ENCODE measurements at places on chromosomes 11 and 22.
A peak's percentile ranks its signal among the peaks of the same experiment; 100 is the strongest.

- no peak for DNase-seq
These were observed 6.4 kb upstream of the PKNOX2 start for GRCh38 chr11:125157953-125158680.

DNA sequence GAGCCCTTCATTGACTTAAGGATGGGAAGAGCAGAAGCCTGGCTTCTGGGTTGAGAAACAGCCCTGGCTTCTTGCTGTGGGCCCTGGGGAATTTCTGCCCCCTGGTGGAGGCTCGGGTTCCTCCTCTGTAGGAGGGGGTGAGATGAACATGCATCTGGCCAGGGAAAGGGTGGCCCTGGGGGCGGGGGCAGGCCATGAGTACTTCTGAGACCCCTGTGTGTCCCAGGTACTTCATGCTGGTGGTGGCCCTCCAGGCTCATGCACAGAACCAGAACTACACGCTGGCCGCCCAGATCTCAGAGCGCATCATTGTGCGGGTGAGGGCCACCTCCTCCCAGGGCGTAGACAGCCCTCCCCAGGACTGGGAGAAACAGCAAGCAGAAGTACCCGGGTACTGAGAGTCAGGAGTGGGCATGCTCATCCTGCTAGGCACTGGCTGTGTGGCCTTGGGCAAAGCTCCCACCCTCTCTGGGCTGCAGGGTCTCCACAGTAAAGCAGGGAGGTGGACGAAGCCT, 15.8 kb downstream of the TMEM258 start:
- DNase-seq, result peak; percentile 24

DNA sequence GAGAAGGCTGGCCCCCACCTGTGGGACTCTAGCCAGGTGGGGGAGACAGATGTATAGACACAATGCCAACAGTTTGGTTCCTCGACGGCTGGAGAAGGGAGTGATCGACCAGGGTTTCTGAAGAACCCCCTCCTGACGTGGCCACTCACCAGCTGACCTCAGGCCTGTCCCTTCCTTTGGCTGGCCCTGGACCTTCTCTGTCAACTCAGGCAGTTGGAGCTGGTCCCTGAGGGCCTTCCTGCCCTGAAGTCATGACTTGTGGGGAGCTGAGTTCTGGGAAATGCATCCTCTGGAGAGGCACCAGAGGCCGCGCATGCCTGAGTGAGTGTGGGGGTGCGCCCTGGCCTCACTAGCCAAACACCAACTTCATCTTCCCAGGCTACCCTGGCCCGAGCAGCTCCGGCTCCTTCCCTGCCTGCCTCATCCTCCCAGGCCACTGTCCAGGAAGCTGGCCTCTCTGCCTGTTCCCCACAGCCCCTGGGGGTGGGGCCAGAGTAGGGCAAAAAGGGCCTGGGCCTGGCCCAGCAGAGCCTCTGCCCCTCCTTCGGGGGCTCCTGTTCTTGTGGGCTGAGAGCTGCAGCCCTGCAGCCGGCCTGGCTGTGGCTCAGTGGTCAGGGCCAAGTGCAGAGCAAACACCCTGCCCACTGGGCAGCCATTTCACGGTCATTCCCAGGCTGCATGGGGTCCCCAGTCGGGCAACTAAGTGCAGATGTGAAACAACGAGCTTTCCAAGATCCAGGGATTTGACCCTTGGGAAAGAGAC, 23.6 kb downstream of the TXN2 start:
- DNase-seq, result no peak

DNA sequence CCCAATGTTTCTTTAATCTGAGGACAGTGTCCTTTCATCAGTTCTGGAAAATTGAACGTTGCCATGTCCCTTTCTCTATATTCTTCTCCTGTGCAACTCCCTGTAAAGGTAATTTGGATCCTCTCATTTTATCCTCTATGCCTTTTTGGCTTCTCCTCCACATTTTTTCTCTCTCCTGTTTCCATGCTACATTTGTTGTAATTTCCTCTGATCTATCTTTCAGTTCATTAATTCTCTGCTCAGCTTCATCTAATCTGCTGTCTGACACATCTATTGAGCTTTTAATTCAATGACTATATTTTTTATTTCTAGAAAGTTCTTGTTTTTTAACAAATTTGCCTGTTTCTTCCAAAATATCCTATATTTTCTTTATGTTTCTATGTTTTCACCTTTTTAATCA, 59.3 kb downstream of the RPUSD4 start:
- DNase-seq, result no peak

DNA sequence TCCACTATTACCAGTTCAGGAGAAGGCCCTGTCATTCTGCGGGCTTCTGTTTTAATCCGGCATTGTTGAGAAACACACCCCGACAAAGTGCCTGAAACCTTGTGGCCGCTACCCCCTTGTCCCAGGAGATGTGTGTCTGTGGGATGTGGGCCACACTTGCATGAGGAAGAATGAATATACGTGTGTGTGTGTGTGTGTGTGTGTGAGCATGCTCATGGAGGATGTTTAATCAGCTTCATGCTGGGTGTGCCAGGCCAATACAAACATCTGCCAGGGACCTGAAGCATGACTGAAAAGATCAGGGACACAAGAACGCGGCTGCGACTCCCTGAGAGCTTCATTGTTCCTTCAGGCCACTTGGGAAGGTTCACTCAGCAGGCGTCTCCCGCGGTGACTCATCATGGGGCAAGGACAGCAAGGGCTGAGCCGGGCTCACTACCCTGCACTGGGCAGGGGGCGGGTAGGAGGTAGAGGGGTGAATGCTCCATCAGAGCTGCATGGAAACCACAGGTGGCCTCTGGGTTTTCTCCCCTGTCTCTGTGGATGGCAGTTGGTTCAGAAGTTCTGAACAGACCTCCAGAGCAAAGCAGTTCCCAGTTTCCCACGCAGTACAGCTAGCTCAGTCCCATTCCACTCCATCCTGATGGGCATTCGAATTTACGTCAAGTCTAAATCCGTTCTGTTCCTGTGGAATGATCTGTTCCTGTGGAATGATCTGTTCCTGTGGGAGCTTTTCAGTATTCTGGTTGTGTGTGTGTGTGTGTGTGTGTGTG, 7.0 kb upstream of the MALAT1 start:
- no peak for DNase-seq

DNA sequence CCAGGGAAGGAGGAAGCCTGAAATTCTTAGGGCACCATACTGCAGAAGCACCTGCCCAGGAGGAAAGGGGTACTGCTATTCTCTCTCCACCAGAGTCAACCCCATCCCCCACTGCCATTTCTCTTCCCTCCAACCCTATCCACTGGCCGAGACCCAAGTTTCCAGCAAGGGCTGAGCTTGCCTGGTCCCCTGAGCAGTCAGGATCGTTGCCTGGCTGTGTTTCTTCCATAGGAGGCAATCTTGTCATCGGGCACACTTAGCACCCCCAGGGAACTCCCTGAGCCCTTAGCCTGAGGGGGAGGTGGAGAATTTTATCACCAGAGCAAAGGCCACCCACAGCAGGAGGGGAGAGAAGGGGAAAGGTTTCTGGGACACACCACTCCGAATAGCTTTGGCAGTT, 115.8 kb upstream of the NECTIN1 start:
- DNase-seq, result no peak

DNA sequence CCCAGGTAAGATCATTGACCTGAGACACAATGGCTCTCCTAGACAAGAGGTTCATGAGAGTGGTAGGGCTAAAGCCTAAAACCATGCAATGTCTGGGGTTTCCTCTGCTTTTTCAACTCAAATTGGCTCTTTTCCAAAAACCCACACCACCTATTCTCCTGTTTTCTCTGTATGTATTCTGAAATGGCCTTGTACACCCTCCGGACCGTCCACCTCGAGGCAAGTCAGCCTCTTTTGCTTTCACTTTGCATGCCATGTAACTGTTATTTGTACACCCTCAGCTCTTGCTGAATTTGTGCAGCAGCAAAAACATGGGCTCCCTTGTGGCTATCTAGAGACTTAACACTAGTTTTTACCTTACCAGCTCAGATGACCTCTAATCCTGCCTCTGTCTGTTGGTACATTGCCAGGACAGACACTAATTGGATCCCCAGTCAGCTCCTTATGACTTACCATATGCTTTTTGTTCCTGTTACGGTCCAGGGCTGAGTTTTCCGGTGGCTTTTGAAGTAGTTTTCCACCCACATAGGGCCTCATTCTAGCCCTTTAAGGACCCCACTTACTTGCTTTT, 288.0 kb downstream of the SBF2 start:
- DNase-seq, result no peak

DNA sequence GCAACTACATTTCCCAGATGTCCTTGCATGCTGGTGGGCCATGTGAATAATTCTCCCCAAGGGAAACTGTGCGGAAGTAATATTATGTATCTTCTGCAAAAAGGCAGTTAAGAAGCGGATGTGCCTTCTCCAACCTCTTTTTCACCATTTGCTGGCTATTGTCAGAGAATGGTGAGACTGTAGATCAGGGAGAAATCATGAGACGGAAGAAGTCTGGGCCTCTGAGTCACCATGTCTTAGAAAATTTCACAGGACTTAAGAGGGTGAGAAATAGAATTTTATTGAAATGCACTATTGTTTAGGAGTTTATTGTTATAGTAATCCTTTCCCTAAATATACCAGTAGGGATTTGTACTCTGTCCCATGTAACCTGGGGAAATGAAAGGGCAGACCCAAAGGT, 298.7 kb upstream of the ZC3H12C start:
- DNase-seq, result no peak

DNA sequence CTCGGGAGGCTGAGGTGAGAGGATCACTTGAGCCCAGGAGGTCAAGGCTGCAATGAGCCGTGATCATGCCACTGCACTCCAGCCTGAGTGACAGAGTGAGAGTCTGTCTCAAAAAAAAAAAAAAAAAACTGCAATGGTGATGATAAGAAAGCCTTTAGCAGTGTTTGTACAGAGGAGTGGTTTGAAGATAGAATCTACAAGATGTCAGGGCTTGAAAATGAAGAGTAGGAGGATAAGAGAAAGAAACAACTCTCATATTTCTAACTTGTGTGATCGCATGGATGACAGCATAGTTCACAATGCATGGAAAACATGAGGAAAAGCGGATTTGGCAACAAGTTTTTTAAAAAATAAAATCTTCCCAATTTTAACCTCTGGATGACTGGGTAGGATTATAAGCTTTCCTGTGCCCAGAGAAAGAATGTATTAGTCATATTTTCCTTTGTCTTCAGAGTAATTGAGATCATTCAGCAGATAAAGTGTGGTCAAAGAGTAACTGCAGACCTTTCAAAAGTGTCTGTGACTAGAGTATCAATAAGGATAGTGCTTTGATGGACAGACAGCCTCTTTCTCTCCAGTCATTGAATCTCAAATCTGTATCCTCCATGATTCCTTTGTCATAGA, 328.1 kb downstream of the CASP12 start:
- DNase-seq, result no peak

GRCh38 chr22:21622919-21623647, 6.7 kb downstream of the YDJC start:
- no peak for DNase-seq

DNA sequence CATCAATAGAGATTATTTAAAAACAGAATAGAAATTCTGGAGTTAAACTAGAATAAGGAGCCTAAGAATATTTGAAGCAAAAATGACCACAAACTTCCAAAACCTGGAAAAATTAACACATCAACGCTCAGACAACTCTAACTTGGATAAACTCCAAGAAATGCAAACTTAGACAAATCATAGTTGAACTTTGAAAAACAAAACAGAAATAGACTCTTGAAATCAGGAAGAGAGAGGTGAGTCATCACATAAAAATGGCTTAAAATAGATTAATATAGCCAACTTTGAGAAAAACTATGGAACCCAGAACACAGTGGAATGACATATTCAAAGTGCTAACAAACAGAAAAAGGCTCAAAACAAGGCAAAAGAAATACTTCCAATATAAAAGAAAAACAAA, 974.2 kb downstream of the JRKL start:
- no peak for DNase-seq

- no peak for DNase-seq
These were observed 30.1 kb downstream of the SMCO4 start for GRCh38 chr11:93512949-93513667.

- no peak for DNase-seq
These were observed 42.6 kb downstream of the BRD1 start for GRCh38 chr22:49785046-49785521.

GRCh38 chr11:29656597-29656996, 360.2 kb downstream of the KCNA4 start:
- DNase-seq, result no peak

DNA sequence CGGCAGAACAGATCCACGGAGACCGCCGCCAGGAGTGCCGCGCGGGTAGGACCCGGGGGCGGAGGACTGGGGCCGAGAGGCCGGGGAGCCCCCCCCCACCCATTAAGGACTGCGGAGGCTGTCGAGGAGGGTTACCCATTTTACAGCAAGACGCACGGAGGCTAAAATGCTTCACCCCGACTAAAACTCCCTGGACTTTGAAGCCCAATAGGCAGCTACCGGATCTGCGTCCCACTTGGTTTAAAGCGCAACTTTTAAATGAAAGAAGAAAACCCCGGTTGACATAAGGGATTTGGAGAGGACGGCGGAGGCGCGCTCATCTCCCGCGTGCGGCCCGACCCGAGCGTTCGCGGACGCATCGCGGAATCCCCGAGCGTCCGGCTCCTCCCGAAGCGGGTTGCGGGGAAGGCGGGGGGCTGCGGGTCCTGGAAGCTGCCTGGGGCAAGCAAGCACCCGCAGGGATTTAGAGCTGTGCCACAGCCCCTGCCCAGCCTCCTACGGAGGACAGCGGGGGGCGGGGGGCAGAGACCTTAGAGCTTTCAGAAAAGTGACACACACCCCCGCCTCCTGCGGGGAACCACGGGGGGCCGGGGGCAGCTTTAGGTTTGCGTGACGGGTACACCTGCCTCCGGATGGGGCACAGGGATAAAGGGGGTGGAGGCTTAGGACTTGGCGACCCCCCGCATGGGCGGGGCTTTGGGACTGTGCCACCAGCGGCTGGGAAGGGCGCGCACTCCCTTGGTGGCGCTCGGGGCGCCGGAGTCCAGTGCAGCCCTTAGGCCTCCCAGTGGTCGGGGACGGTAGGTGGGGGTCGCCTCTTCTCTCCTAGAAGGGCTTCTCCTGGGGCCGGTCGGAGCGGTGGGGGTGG, 760 bp upstream of the CELSR1 start:
- no peak for DNase-seq
